ENCODE measurements at places on chromosomes 4 and X.

DNA sequence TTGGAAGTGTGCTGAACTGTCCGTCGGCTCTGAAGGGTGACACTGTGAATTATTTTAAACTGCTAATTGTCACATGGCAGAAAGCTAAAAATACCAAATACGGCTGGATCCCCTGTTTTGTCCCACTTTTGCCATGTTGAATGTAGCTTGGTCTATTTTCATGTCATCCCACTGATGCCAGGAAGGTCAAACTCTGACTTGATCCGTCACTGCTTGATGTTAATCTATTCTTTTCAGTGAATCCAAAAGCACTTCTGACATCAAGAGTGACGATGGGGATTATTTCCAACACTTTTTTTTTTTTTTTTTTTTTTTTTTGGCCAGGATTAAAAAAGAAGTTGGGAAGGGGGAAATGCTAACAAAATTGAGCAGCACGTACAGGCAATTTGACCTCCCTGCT, 734.6 kb upstream of the TENM3 start:
- no peak for DNase-seq

DNA sequence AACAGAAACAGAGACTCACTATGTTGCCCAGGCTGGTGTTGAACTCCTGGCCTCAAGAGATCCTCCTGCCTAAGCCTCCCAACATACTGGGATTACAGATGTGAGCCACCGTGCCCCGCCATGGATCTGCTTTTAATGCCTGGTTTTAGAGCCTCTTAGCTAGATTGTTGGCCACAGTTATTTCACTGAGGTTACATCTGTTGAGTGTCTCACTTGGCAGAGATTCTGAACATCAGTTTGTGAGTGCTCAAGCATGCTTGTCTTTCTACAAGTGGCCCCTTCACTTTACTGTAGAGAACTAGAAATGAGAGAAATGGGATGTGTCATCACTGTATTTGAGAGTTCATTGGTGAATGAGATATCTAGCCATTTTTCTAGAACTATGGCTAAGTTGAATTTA, 218.5 kb downstream of the APBB2 start:
- no peak for DNase-seq

- no peak for DNase-seq
These were observed 2108.9 kb upstream of the TENM3 start for GRCh38 chr4:180134091-180134866.

- no peak for DNase-seq
These were observed 28.1 kb downstream of the HPGD start for GRCh38 chr4:174494146-174494545.

- DNase-seq, result no peak
These were observed 75.2 kb upstream of the EXOC1L start for GRCh38 chr4:55744369-55744768.

- no peak for DNase-seq
These were observed 161.2 kb upstream of the WDFY3 start for GRCh38 chr4:85127653-85128052.

DNA sequence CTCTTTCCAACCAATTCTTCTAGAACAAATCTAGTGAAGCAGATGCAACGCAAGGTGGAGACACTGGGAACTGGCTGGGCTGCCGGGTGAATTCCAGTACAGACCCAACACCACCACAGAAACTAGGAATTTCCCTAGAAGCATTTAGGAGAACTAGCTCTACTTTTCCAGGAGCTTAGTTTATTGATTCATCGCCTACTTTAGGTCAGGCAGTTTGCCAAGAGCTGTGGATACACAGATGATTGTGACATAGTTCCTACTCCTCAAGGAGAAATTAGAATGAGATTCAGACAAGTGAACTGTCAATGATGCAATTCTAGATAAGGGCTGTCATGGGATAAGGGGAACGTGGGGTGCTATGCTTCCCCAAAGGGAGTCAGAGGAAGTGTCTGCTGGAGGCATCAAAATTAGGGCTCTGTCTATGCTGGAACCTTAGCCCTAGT, 350.0 kb downstream of the CAMK2D start:
- no peak for DNase-seq

- no peak for DNase-seq
These were observed 129.5 kb downstream of the LARP7 start for GRCh38 chr4:112766422-112766821.

DNA sequence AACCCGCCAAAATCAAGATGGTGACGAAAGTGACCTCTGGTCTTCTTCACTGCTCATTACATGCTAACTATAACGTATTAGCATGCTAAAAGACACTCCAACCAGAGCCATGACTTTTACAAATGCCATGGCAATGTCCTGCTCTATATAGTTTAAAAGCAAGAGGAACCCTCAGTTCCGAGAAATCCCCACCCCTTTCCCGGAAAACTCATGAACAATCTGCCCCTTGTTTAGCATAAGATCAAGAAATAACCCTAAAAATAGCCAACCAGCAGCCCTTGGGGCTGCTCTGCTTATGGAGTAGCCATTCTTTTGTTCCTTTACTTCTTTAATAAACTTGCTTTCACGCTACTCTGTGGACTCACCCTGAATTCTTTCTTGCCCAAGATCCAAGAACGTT, 463.5 kb upstream of the FAM241A start:
- no peak for DNase-seq

Data from GM12864 (cell line).